ENCODE measurements at places on chromosomes 13 and 19.

- no peak for DNase-seq
Measured at GRCh38 chr13:79936368-79937136, 404.4 kb downstream of the SPRY2 start.

DNA sequence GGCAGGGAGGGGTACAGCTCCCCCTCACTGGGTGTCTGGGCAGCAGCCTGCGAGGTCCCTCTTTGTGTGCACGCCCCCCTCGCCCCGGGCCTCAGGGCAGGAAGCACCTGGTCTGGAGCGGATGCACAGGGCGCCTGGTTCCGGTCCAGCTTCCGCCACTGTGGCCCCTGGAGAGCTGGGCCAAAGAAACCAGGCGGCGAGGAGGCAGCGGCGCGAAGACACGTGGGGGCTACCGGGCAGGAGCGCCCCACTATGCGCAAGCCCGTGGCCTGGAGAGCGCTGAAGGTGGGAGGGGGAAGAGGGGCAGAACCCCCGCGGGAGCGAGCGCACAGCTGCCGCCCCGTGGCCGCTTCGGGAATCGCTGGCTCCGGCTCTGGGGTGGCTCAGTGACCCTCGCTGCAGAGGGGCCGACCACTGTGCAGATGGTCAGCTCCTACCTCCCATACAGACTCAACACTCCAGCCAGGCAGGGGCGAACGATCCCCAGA lies 1.7 kb upstream of the LYL1 start:
- DNase-seq = no peak

GRCh38 chr19:6687114-6687513 lies 17.2 kb upstream of the TNFSF14 start:
- no peak for DNase-seq

- no peak for DNase-seq
Measured at GRCh38 chr19:43763473-43763939, 8.7 kb upstream of the SMG9 start.

- DNase-seq = no peak
Measured at GRCh38 chr13:50016444-50016843, 1.2 kb downstream of the KCNRG start.

DNA sequence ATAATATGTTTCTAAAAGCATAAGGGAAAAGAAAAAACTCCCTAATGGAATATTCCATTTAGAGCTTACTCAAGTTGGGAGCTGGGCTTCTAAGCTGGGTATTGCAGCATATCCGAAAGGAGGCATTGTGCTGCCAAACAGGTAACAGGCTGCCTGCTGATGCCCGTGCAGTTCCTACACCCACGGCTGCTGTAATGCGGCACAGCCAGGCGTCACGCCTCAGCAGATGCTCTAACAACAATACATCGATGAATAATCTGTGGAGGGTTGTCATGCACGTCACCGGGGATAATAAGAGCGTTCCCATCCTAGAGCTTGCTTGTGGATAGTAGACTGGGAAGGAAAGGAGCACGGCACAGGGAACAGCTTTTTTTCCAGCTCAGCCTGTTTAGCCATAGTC lies 1582.1 kb upstream of the SLC10A2 start:
- DNase-seq = no peak

DNA sequence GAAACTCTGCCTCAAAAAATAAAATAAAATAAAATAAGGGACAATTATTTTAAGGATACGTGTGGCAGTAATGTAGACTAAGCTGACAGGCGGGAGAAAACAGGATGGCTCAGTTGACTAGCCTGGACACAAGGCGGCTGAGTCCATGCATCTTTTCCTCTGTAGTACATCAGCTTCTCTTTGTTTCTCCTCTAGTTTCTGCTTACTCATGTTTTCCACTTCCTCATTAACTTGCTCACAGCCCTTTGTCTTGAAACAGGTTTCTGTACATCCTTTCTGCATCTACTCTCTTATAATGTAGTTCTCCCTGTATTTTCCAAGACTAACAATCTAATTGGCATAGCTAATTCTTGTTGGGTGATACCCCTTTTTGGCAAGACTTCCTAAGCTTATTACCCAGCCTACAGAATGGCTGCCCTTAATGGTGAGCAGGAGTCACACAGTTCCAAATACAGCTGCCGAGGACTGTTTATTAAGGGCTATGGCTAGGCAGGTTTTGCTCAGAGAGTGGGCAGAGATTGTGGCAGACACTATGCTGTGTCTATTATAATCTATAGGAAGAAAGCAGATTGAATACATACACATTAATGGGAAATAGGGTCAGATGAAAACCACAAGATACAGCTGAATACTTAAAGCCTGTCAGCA lies 58.7 kb upstream of the KLF5 start:
- DNase-seq = no peak

- DNase-seq = no peak
Measured at GRCh38 chr13:44135566-44135965, 238.1 kb upstream of the SERP2 start.
